ENCODE measurements at places on chromosomes 3 and 15.

- no peak for DNase-seq
Observed at GRCh38 chr3:171046760-171047159, 20.2 kb upstream of the SLC2A2 start.

DNA sequence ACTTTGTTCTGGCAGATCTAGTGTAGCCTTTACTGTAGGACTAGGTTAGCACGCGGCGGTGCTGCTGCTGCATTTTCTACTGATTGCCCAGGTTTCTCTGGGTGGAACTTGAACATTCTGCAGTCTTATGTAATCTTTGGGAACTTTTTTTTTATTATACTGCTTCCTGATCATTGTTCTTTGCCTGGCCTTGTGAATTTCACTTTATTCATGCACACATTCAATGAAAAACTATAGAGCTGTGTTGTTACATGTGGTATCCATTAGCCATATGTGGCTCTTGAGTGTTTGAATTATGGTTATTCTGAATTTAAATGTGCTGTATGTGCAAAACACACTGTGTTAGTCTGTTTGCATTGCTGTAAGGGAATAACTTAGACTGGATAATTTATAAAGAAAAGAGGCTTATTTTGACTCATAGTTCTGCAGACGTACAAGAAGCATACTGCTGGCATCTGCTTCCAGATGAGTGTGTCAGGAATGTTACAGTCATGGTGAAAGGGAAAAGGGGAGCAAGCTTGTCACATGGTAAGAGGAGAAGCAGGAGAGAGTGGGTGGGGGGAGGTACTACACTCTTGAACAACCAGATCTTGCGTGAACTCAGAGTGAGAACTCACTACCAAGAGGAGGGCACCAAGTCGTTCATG is 26.5 kb downstream of the MEF2A start:
- no peak for DNase-seq

GRCh38 chr3:98390366-98390765 is at the start of gene OR5K3:
TSS of gene OR5K3 (plus strand) at chr3:98390666. CDS start at chr3:98390666, 0 bp downstream.
- DNase-seq = no peak

DNA sequence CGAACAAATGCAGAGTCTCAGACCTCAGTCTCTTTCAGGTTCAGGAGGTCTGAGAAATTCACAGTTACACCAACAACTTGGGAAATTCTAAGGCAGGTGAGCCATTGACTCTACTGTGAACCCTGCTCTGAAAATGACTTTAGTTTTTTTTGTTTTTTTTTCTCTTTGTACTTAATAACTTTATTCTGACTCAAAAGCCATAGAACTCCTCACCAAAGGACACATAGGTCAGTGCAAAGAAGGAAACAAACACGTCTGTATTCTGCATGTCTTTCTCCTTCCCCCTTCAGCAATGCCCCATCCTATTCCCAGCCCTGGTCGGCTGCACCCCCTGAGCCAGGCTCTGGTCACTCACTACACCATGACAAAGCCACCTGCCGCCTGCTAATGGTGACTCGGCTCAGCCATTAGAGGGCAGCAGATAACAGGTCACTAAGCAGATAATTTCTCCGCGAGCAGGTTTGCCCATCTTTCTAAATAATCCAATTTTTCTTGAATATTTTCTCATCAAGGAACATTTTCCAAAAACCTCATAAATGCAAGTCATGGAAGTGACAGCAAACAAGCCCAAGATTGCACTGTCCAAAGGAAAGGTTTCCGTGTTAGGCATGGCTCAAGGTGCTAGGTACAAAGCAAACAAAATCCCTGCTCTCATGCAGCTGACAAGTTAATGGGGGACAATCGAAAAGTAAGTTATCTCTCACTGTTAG is 37.7 kb downstream of the TM4SF4 start:
- no peak for DNase-seq

DNA sequence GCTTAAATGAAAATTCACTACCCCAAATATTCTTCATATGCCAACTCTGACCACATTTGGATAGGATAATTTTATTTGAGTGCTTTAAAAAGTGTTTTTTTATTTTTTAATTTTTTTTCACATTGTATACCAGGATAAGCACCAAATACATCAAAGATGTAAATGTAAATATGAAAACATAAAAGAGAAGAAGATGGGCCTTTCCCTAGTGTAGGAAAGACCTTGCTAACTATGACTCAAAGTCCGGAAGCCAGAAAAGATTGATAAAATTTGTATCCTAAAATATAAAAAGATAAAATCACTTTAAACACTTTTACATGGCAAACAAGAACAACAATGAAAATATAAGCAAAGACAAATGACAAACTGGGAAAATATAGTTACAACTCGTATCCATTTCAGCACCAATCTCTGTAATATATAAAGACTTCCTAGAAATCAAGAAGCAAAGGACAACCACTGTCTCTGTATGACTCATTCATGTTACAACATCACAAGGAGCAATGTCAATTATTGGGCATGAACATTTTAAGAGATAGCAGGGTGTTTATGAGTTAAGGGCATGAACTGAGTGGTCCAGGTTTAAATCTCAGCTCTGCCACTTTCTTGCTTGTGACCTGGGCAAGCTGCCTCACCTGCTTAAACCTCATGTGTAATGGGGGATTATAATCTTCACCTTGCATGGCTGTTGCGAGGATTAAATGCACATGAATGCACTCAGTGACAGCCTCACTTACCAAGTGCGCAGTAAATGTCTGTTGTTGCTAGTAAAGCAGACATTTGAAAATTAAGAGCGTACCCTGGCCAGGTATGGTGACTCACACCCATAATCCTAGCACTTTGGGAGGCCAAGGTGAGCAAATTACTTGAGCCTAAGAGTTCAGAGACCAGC is 25.3 kb upstream of the ARHGEF3 start:
- no peak for DNase-seq

DNA sequence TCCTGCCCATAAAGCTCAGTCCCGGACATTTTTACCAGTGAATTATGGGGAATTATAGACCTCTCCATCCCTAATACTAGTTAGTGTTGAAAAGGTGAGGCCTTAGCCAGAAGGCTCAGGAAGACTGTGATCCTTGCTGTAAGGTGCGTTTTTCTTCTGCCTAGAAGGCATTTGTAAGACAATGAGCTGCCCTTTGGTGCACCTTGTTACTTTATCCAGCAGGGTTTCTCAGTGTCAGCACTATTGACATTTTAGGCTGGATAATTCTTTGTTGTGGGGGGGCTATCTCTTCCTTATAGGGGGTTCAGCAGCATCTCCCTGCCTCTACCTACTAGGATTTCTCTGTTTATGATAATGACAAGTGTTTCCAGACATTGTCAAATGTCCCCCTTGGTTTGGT is 108.1 kb upstream of the ABHD17C start:
- DNase-seq = no peak

- DNase-seq = no peak
Observed at GRCh38 chr15:45425135-45425534, 46.8 kb upstream of the GATM start.

GRCh38 chr3:70999730-71000129 is 583.8 kb downstream of the FOXP1 start:
- no peak for DNase-seq

GRCh38 chr3:21944251-21944650 is 193.2 kb upstream of the ZNF385D start:
- no peak for DNase-seq

- DNase-seq = no peak
Observed at GRCh38 chr15:47610736-47611135, 106.6 kb upstream of the SEMA6D start.

GRCh38 chr15:67720556-67721175 is 104.6 kb upstream of the SKOR1 start:
- DNase-seq = no peak

DNA sequence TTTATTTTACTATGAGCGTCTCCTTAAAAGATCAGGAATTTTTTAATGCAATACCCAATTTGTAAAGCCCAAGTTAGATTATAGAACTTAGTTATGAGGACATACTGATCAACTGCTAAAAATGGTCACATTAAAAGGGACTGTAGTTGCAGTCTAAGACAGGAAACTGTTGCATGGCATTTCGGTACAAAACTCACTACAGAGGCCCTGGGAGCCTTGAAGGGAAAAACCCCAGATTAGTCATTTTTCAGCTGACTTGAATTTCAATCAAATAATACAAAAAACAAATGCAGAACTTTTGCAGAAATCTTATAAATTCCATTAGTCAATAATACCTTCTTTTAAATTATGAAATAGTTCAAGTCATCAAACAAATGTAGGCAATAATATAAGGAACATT is 6.9 kb upstream of the PTX3 start:
- DNase-seq = no peak

DNA sequence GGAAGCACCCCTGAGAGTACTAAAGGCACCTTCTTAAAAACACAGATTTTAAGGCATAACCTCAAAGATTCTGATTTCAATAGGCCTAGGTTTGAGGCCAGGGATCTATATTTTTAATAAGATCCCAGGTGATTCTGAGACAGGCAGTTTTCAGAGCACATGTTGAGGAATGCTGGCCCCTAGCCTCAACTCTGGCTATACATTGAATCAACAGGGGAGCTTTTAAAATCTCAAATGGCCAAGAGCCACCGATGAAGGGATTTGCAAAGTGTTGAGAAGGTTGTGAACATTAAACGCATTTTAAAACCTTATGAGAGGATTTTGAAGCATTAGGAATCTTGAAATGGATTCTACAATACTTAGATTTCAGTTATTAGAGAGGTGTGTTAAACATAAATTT is 268.8 kb upstream of the ARHGEF26 start:
- no peak for DNase-seq

GRCh38 chr15:66390678-66391077 is 4.0 kb downstream of the MAP2K1 start:
- no peak for DNase-seq

GRCh38 chr3:24589513-24589851 is 94.8 kb upstream of the THRB start:
- DNase-seq = no peak

DNA sequence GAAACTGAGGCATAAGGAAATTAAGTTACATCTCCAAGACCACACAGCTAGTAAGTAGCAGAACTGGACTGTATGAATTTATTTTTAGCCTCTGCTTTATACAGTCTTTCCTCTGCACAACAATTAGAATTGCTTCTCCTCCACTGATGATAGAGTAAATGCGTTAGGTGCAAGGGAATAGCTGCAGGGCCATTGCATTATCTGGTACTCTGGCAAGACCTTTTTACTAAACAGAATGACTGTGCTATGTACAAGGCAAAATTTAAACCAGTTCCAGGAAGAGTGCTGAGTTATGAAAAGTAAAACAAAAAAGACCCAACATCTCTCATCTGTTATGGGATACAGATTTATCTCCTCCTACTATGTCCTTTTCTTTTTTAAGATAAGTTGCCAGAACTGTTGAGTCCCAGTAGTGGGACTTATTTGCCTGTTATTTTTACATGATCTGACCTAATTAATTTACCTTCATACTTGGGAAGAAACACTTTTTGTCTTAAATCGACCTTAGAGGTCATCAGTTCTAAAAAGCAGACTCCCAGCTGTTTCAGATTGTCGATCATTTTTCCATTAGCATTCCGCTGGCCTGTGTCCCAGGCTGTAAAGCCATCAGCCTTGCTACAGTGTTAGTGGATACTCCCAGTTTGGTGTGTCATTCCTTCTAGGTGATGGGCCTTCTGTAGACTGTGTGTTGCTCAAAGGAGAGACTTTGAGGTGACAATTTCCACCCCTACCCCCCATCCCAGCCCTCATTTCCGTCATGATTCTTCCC is 147.5 kb upstream of the NUDT16 start:
- no peak for DNase-seq

GRCh38 chr3:37492977-37493471 is 318.6 kb upstream of the LRRFIP2 start:
- no peak for DNase-seq

GRCh38 chr3:194132465-194133286 is 3.3 kb upstream of the HES1 start:
- no peak for DNase-seq

DNA sequence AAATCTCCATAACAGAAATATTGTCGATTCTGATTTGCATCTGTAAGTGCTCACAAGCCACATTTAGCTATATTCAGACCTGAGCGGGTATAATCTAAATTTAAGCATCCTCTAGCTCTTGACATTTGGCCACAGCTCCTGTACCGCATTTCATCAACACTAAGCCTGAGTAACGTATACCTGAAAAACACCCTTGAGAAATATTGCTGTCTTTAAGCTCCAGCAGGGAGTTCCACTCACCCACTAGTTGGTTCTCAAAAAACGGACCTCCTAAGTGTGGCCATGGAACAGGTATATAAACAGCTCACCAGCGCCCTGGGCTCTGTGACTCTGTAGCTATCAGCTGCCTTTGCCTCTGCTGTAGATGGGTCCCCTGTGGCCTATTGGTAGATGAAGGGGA is 80.7 kb downstream of the ABI3BP start:
- no peak for DNase-seq

- DNase-seq = no peak
Observed at GRCh38 chr15:63196842-63197241, 7.4 kb downstream of the RAB8B start.

DNA sequence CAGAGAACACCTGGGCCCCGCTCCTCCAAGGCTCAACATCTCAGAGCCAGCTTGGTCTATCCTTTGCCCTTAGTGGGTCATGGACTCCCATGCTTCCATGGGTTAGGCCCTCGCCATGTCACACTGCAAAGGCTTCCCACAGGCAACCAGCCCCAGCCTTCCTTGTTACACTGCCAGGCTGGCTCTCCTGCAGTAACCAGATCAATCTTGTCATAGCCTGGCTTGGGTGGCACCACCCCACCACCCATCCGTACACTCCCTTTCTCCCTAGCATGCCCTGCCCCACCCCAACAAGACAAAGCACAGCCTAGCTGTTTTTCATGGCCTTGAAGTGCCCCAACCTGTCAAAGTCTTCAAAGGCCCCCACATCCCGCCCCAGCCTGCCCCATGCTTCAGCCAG is 30.5 kb downstream of the CA12 start:
- no peak for DNase-seq

DNA sequence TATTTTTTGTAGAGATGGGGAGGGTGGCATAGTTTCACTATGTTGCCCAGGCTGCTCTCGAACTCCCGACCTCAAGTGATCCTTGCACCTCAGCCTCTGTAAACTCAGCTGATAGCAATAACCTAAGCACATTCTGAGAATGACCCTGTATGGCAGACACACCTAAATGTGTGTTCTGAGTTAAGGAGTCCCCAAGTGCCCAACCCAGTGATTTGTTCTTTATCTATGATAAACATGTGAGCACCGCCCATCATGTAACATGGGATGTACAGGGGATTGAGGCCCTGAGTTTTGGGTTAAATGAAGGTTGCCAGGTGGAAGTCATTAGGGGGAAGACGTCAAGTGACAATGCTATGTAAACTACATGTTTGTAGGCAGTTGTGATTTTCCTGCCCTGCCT is 5.7 kb downstream of the NCEH1 start:
- no peak for DNase-seq

DNA sequence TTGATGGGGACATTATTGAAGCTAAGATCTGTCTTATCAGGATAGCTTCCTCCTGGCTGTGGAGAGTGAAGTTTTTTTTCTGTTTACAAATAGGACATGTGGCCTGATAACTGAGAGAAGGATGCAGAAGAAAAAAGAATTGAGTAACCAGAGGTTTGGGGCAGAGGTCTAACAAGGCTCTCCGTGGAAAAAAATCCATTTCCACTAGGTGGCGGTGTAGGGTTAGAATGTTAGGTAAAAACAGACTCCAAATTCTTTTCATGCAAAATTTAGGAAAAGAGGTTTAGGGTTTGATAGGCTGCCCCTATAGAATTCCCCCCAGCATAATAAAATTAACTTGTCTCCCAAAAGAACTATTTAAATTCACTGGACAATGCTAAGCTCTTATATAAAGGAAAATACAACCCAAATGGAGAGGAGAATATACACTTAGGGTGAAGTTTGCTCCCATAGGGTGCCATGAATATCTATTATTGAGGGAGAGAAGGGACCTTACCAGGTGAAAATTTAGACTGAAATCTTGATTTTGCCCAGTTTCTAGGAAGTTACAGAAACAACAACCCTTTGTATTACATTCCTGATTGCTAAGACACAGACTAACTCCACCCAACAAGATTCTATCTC is 1560.4 kb downstream of the OTOL1 start:
- DNase-seq = no peak
